ENCODE measurements at places on chromosomes 3 and 15. TPM values are rescaled to one million over a fixed set of nuclear protein-coding genes. Genes with fewer than 3 reads are reported as not detected.
A peak's percentile ranks its signal among the peaks of the same experiment; 100 is the strongest.

Gene PRTG
- 0.32 TPM for total RNA-seq

Gene GOLGA8G
- not detected for total RNA-seq

Gene MINDY4B
- not detected for total RNA-seq

Gene DAZL
- total RNA-seq, result not detected

Gene ILDR1
- total RNA-seq, result 18.4 TPM

Gene SEMA7A
- 2.0 TPM for total RNA-seq

Gene DAG1
- 107 TPM for total RNA-seq

Gene FOXL2
- total RNA-seq, result 0.07 TPM

Gene HRG
- total RNA-seq, result 0.25 TPM

Gene RETNLB
- total RNA-seq, result 101 TPM

Gene CCR9
- 0.13 TPM for total RNA-seq

- no peak for DNase-seq
These were observed 75.0 kb downstream of the COL8A1 start for GRCh38 chr3:99713440-99713839.

DNA sequence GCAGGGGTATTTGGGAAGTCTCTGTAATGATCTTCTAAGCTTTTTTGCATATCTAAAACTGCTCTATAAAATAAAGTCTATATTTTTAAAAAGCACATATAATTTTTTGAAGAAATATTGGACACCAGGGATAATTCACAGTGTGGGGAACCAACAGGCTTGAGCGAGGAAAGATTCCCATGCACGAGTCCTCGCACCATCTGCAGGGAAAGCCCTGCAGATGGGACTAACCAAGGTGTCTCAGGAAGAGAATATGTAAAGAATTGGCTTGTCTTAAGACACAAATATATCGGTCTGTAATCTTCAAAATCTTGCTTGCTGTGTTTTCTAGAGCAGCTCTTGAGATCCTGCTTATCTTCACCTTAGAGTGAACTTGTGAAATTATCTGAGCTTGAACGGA is 77.2 kb upstream of the SEMA6D start:
- no peak for DNase-seq

- DNase-seq, result no peak
These were observed 433.7 kb downstream of the MAGI1 start for GRCh38 chr3:65604863-65605526.

DNA sequence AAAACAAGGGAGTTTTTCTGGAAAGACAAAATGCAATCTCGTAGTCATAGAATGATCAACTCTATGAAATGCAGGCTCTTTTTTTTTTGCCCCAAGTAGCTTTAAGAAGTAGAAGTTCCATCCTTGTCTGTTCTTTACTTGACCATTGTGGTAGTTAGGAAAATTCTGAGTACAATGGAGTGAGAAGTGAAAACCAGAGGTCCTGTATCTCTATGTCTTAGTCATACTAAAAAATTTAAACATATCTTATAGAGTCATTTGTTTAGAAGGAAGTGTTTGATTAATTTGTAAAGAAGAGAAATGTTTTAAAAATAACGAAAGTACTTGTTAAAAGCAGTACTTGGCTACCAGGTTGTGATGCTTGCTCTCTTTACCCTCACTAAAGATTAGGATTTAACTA is 52.4 kb downstream of the PRKCI start:
- DNase-seq, result no peak

DNA sequence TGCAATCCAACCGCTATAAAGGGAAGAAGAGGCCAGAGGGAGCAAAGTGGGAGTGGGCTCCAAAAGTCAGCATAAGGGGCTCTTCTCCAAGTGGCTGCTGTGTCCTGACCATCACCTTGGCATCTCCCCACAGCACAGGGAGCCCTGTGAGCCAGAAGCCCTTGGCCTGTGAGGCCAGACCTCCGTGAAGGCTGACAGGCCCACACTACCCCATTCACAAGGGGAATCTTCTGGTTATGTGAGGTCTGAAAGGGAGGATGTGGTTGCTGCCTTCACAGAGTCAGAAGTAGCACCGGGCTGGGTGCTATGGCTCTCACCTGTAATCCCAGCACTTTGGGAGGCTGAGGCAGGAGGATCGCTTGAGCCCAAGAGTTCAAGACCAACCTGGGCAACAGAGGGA is 2.6 kb upstream of the ULK3 start:
- no peak for DNase-seq

DNA sequence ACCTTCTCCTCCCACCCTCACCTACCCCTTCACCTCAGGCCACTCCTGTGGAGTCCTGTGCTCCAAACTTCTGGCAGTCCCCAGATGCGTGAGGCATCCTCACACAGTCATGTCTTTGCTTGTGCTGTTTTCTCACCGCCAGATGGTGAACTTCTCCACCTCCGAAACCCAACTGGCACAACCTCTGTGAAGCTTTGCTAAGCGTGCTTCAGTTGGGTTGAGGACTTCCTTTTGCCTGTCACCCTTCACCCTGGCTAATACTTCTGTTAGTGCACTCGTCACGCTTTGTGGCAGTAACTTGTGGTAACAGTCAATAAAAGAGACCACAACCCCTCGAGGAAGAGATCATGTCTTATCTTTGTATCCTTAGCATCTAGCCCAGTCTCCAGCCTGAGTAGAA is 42.0 kb upstream of the SKOR1 start:
- DNase-seq, result no peak

- DNase-seq, result no peak
These were observed 18.4 kb upstream of the CCR2 start for GRCh38 chr3:46335541-46335940.

DNA sequence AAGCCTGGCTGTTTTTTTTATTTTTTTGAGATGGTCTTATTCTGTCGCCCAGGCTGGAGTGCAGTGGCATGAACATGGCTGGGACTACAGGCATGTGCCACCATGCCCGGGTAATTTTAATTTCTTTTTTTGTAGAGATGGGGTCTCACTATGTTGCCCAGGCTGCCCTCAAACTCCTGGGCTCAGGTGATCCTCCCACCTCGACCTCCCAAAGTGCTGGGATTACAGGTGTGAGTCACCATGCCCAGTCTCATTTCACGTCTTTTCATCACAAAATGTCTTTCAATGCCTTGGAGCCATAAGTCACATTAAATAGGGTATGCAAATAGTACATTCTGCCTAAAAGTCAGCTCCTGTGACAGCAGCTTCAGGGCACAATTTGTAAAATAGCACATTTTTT is 52.8 kb downstream of the SOX2 start:
- no peak for DNase-seq

- no peak for DNase-seq
These were observed 929.5 kb upstream of the ALCAM start for GRCh38 chr3:104437131-104437750.

DNA sequence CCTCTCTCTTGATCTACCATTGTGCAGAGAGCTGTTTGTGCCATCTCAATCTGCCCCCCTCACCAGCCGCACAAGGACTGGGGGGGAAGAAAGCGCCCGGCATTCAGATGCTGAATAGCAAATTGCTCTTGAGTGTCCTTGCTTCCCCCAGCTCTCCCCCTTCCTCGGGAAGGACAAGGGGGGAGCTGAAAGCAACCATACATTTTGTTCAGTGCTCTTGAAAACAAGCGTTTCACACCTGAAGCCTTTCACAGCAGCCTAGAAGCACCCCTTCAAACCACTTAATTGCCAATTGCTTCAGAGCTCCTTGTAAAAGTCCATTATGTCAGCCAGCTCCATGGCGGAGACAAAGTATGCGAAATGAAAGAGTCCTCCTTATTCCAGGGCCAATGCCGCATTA is 540.1 kb downstream of the NR2F2 start:
- no peak for DNase-seq

- DNase-seq, result no peak
These were observed 39.3 kb downstream of the EDEM1 start for GRCh38 chr3:5226783-5227182.

GRCh38 chr3:134609821-134610431 is 40.9 kb downstream of the KY start:
- peak; percentile 11 for DNase-seq

GRCh38 chr3:45497963-45498362 is 96.6 kb upstream of the LIMD1 start:
- no peak for DNase-seq

DNA sequence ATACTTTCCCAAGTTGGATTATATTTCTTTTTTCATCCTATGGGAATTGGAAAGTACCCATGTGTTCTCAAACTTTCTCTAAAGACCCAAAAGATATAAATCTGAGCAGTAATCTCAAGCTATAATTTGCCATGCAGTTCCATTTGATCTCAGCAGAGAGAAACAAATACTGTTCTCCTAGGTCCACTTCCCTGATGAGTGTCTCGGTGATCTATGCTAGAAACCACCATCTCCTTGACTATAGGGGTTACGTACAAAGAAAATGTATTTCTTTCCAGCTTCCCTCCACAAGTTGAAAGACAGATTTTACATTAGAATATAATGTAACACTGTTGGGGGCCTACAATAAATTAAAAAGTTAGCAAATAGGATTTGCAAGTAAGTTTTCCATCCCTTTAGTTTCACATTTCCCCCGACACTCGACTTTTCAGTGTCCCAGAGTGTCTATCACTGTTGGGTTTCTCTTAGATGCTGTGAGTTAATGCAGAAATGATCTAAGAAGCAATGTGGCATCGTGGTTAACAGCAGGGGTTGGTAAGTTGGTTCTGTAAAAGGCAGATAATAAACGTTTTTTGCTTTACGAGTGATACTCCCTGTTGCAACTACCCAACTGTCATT is 465.1 kb upstream of the CFAP20DC start:
- DNase-seq, result no peak

DNA sequence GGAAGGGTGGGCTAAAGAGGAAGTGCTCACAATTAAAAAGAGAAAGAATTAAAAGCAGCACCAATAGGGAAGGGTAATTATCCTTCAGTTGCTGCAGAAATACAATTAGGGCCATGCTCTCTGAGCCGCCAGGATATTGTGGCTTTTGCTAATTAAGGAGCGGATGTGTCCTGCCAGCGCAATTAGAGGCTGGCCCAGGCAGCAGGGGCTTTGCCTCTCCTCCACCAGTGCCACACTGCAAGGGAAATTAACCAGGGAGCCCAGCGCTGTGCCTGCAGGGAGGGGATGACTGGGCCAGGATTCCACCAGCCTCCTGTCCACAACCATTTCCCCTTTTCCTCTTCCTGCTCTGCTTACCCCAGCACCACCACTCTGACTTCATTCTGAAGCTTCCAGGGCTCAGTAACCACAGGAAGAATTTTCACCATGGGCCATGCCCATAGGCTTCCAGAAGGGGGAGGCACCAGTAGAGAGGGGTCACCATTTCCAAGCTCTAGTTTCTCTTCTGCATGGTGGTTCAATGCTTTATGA is 10.4 kb upstream of the AEN start:
- DNase-seq, result no peak

GRCh38 chr3:94978084-94978483 is 915.2 kb downstream of the NSUN3 start:
- DNase-seq, result no peak

DNA sequence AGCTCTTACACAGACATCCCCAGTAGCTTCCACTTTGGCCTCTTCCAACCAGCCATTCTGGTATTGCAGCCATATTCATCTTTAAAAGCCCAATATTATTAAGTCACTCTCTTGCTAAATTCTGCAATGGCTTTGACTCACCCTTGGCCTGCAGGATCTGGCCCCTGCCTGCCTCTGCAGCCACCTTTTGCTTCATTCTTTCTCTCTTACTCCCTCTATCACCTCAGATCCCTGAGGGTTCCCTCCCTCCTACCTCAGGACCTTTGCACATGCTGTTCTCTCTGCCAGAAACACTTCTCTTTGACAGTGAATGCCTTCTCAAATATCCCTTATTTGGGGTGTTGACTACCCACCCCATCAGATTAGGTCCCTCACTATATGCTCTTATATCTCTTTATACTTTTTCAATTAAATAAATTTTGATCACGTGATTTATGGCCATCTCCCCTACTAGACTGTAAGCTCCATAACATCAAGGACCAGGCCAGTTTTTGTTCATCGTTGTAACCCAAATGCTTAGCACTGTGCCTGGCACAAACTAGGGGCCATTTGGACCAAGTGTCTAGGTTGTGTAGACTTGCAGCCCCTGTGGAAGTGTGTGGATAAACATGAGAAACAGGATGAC is 32.3 kb upstream of the UBE2Q2 start:
- no peak for DNase-seq

DNA sequence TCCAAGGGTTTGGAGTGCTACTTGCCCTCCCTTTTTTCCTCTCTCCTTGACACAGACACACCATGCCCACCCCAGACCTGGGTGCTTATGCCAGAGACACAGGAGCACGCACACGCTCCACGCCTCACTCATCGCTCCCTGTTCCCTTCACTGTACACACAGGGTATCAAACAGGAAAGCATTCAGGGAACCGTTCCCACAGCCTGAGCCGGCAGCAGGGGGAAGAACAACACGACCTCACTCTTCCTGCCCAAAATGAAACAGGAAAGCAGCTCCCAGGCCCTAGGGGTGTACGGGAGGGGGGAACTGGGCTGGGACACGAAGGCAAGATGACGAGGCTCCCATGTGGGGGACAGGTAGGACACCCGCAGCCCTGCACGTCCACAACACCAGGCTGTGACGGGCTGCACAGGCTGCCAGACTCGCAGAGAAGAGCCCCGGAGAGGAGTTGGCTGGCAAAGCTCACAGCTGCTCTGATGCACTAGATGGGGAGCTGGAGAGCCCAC is 11.2 kb downstream of the DLL4 start:
- DNase-seq, result no peak

DNA sequence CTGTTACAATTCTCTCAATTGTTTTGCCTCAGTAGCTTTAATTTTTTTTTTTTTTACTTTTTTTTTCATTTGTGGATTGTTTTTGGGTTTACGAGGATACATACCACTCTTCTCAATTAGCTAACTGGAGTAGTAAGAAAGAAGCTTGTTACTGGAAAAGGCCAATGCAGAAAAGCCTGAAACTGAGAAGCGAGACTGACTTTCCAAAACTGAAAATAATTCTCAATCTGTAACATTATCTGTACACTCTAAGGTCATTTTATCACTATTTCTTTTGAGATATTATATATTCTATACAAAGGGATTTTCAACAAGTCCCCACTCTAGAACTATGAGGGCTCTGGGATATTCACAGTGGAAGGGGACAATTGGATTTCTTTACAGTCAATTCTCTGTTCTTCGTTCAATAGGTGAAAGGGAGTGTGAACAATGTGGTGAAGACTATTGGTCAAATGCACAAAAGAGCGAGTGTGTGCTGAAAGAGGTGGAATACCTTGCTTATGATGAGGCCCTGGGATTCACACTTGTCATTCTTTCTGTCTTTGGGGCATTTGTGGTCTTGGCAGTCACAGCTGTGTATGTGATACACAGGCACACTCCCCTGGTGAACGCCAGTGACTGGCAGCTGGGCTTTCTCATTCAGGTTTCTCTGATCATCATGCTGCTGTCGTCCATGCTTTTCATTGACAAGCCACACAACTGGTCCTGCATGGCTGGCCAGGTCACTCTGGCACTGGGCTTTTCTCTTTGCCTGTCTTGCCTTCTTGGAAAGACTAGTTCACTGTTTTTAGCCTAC is 83.9 kb upstream of the KCNAB1 start:
- no peak for DNase-seq

DNA sequence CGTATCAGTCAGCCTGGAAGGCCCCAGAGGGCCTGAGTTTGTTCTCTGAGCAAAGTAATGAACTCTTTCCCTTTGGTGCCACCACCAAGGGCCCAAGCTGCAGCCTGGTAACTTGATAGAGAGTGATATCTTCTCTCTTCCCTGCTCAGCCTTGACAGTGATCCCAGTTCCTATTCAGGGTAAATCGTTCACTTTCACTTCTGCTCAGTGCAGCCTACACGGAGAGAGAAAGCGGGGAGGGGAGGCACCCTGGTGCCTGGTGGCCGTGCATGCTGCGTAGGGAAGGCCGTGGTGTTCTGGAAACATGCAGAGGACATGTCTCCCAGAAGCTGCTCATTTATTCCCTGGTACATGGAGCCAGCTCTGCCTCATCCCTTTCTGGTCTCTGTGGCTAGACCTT is 54.9 kb downstream of the KIF9 start:
- no peak for DNase-seq

GRCh38 chr3:169505577-169506230 is 157.8 kb downstream of the MECOM start:
- no peak for DNase-seq
